COR-L47 (cell line): ENCODE measurements at places on chromosomes 3 and 15.

DNA sequence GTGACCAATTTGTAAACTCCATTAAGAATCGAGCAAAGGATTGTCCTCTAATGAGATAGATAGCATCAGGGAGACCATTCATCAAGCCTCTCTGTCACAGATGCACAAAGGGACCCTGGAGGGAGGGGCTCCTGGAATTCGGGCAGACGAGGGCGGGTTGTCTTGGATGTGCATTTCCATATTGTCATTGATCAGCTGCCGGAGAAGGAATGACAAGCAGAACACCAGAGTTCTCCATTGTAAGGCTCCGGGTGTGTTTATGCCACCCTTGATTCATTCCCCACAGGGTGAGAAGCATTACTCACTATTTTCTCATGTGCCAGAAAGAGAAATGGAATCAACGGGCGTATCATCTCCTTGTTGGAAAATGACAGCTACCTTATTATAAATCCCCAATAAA is 167.5 kb downstream of the EBLN2 start:
- DNase-seq = no peak

DNA sequence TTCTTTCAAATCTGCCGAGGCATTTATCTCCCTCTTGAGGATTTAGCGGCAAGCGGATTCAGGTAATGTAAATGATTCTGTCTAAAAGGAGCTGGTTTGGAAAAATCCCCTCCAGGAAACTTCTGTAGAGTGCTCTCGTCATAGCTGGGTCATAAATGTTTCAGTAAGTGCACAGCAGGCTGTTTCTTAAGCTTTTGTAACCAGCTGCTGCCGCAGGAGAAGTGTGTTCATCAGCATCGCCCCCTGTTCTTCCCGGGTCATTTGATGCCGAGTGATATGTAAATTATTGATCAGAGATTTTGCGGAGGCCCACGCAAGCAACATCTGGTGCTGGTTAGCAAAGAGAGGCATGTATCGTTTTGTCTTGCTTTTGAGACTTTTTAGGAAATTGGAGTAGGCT is 53.1 kb downstream of the DNASE1L3 start:
- no peak for DNase-seq

DNA sequence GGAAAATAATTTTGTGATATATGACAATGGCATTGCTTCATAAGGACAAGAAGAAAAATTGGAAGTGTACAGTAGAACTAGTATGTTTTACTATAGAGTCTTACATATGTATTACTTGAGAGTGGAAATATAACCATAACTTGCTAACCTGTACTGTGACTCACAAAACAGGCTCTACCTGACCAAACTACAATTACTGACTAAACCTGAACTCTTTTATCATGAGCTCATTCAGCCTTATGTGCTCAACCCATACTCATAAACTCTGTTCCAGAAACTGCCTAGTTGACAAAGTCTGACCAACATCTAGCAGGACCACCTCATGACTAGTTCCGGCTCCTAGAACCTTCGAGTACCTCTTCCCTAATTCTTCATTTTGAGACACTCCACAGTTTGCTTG is 6.3 kb downstream of the CDIN1 start:
- no peak for DNase-seq

DNA sequence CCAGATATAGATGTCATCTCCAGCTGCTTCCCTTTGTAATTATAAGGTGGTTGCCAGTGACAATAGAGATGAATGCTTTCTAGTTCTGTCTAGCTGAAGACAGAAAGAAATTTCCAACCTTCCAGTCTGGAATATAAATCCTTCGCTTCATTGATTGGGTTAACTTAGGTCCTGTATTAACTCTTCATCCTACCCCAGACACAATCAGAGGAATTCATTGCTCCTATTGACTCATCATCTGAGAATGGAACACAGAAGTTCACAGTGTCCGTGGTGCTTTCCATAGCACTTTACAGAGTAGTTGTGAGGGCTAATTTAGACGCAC is 241.4 kb downstream of the NFKBIZ start:
- no peak for DNase-seq

GRCh38 chr15:40258544-40258943 is 19.7 kb downstream of the PAK6 start:
- DNase-seq = no peak

- no peak for DNase-seq
Observed at GRCh38 chr15:99017322-99017701, 9.7 kb upstream of the PGPEP1L start.

- no peak for DNase-seq
Observed at GRCh38 chr15:41105348-41106334, 10.4 kb downstream of the INO80 start.

- DNase-seq = no peak
Observed at GRCh38 chr3:54841471-54841870, 86.4 kb downstream of the LRTM1 start.

- peak; percentile 96 for DNase-seq
Observed at GRCh38 chr3:141487521-141488252, 860 bp downstream of the RASA2 start.

DNA sequence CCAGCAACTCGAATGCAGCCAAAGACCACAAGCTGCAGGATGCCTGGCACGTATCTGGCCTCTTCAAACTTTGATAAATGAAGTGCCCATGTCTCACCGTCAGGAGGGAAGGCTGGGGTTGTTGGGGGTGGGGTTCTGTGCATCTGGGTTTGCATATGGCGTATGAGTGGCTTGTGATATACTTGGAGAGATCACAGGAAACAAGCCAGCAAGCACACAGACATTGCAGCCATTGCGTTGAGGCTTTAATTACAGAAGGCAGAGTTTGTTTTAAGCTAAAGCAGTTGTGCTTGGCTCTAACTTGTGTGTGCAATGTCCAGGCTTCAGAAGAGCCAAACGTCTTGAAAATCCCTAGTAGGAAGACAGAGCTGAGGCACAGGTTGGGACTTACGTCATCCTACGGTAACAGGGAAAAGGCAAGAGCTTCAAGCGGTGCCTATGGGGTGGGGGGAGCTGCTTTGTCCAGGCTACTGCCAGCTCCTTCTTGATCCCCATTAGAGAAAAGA is 109.2 kb downstream of the ASB7 start:
- DNase-seq = no peak

DNA sequence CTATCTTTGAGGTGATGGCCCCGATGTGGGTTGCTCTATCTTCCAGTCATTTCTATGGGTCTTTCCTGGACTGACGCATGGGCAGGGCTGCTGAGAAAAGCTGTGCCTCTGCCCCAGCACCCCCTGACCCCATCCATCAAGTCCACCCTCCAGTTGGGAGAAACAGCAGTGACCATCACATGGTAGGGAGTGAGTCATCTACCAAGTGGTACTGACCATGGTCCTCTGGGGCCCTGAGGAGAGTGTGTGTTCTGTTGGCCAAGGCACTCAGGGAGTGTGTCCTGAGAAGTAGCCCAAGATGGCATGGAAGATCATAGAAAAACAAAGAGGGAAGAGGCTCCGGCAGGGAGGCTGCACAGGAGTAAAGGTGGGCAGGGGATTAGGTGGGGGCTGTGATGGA is 1.6 kb upstream of the DNAH1 start:
- no peak for DNase-seq

GRCh38 chr3:155664925-155665695 is 79.8 kb downstream of the PLCH1 start:
- no peak for DNase-seq

DNA sequence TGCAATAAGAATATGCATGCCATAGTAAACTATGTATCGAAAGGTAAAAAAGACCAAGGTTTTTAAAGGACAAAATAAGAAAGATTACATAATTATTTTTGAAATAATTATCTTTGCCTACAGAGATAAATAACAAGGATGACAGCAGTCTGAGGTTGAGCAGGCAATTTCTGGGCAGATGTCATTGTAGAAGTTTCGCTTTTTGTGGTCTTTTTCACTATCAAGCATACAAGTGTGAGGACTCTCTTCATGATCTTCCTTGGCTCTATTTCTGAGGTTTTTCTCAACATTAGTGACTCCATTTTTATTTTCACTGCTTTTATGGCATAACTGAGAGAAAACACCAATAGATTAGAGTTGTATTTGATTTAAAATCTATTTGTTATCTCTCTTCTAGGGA is 1337.9 kb upstream of the EPHA6 start:
- DNase-seq = no peak

DNA sequence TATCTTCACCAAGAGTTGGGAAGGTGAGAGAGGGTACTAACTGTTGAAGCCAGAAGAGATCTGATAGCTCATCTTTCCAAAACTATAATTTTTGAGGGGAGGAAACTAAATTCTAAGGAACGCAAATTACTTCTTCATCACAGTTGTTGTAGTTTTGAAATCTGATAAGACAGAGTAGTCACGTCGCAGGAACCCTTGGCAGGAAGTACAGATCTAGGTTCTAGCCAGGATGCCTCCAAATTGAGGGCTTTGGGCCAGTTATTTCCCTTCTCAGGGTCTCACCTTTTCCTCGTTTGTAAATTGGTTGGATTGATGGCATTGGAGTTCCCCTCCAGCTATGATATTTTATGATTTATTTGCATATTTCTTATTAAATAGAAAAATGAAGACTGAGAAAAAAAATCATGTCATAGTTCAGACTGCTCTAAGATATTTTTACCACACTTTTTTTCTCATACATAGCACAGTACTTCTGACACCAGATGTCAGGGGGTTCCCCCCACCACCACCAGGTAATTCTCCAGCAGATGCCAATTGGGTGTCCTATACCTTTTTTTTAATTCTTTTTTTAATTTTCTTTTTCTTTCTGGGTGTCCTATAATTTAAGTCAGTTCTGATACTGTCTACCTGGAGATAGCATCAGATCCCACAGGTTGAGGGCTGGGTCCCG is 32.3 kb upstream of the APH1B start:
- DNase-seq = no peak

GRCh38 chr3:113193719-113194118 is 17.6 kb upstream of the BOC start:
- no peak for DNase-seq

- no peak for DNase-seq
Observed at GRCh38 chr3:85864896-85865295, 906.1 kb downstream of the CADM2 start.

DNA sequence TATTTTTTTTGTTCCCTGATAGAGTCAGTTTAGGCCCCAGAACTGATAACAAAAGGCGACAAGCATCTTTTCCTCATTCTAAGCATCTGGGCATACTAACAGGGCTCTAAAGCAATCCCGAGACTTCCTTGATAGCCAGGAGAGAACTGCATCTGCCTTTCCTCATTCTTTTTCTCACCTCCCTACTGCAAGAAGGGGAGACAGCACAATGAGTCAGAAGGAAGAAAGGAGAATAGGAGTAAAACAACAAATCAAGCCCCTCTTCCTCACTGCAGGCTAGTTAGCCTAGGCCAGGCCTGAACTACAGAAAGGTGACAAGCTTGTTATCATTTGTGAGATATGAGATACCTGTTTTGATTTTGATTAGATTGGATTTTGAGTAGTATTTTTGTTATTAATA is 97.9 kb downstream of the NAALADL2 start:
- no peak for DNase-seq

GRCh38 chr3:122085673-122086072 is 30.5 kb downstream of the CD86 start:
- no peak for DNase-seq

DNA sequence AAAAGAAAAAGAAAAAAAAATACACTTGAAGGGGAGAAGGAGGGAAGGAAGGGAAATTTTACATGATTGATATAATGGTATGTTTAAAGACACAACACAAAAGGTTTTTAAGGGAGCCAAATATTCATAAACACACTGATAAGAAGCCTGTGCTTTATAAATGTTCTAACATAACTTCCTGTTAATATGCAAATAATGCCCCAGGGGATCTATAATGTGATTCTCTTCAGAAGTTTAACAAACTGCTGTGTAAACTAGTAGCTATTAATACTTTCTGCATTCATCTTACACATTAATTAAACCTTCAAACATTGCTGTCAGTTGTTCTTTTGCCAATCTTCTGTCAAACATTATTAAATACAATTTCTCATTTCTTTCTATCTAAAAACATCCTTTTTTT is 231.6 kb downstream of the TJP1 start:
- no peak for DNase-seq

DNA sequence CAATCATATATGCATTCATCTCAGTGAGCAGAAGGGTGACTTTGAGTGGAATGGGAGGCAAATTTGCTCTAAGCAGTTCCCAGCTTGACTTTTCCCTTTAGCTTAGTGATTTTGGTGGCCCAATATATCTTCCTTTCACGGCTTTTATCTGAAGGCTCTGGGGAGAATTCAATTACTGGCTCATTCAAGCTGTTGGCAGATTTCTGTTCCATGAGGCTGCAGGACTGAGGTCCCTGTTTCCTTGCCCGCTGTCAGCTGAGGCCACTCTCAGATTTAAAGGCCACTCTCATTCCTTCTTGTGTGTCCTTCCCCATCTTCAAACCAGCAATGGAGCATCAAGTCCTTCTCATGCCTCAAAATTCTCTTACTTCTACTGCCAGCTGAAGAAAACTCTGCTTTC is 170.4 kb upstream of the ATP10A start:
- DNase-seq = no peak

DNA sequence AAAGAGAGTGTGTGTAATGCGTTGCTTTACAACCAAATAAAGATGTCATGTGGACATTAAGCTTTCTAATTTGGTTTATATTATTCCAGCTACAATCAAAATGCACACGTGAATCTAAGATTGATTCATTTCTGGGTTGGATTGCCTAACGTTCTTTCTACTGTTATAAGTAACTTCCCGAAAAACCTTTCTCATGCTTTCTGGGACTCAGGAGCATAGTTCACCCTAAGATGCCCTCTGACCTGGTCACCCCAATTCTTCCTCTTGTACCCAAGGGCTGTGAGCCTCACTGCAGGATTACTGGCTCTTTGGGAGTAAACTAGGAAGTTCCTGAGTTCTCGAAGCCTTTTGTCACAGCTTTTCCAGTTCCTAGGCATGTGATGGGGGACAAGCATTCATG is 12.7 kb upstream of the LMCD1 start:
- no peak for DNase-seq

GRCh38 chr3:120448756-120449155 is 2.0 kb downstream of the FSTL1 start:
- DNase-seq = no peak
